ENCODE measurements at places on chromosomes 5 and 9.

DNA sequence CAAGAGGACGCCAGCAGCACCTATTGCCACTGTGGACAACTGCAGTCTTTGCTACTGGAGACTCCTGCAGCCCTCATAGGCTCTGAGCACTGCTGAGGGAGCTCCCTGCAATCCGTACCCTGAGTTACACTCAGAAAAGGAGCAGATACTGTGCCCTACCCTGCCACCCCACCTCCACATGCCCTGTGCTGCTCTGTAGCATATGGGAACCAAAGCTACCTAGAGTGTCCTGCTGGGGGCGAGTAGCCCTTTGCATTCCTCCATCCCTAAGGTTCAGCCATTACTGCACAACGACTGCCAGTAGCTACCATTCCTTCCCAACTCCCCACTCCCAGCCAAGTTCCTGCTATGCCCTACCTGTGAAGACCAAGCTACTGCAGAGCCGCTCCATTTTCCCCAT lies 90.2 kb upstream of the SNCAIP start:
- no peak for DNase-seq

DNA sequence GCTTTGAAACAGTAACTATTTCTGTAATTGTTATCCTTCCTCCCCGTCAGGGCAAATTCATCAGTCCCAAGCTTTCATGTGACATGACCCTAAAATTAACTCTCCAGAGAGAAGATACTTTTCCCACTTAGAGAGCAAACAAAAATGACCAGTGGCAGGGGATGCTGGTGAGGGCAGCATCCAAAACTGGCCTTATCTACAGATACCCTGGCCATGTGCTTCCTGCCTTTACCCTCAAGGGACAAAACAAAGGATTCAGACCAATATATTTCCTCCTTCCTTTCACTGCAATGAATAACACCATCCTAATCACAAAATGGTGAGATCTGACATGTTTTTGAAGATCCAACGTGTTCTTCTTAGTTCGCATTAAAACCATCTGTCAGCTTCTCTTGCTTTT lies 267.2 kb downstream of the MAN2A1 start:
- DNase-seq: no peak

GRCh38 chr9:101333490-101333889 lies 51.3 kb downstream of the BAAT start:
- DNase-seq: no peak

GRCh38 chr5:151890299-151890698 lies 34.4 kb downstream of the GLRA1 start:
- no peak for DNase-seq

- DNase-seq: no peak
These were observed 93.4 kb downstream of the GNAQ start for GRCh38 chr9:77938163-77938562.

- DNase-seq: no peak
These were observed 40.0 kb downstream of the EBF1 start for GRCh38 chr5:159059722-159060121.

- no peak for DNase-seq
These were observed 6.0 kb downstream of the RNF44 start for GRCh38 chr5:176530983-176531901.

- DNase-seq: no peak
These were observed 65.2 kb downstream of the LRRC70 start for GRCh38 chr5:62643556-62644451.

DNA sequence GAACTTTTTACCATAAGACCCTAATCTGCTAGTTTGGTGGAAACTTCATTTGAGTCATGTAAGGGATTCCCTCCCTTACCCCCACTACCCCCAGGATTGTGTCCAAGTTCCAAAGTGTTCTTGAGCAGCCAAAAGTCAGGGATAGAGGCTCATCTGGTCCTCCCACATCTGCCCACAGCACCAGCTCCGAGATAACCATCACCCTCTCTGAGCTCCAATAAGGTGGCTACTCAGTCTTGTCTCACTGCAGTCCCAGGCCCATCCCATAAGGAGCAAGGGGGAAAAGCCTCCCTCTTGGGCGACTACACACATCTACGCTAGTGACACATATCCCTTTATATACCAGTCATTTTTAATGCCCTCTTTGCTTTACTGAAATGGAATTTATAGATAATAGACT lies 12.0 kb upstream of the ENC1 start:
- DNase-seq: no peak

All from NCI-H2171 (cell line).